NCI-H1105 treated with DMSO at 0.1 percent for 48 hours (cell line): ENCODE measurements at places on chromosomes 2 and 18.

GRCh38 chr2:61878761-61879160 is 9.7 kb downstream of the CCT4 start:
- no peak for DNase-seq

DNA sequence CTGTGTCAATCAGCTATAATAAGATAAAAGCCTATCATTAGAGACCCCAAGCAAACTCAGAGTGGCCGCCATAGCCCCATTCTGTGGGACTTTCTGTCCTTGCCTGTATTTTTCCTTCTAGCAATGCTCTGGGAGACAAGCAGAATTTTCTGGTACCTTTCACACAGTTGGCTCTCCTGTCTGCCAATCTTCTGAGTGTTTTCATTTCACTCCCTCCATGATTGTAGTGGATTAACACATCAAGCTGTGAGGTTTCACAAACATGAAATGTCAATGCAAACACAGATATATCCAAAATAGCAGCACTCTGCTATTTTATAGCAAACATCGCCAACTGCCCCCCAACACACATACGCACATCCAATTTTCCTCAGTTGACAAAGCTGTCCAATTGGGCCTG is 64.9 kb downstream of the C1D start:
- DNase-seq: no peak

- no peak for DNase-seq
These were observed 430.9 kb upstream of the HNRNPA3 start for GRCh38 chr2:176781570-176782217.

- no peak for DNase-seq
These were observed 90.3 kb upstream of the BCL2L11 start for GRCh38 chr2:111030260-111030891.

DNA sequence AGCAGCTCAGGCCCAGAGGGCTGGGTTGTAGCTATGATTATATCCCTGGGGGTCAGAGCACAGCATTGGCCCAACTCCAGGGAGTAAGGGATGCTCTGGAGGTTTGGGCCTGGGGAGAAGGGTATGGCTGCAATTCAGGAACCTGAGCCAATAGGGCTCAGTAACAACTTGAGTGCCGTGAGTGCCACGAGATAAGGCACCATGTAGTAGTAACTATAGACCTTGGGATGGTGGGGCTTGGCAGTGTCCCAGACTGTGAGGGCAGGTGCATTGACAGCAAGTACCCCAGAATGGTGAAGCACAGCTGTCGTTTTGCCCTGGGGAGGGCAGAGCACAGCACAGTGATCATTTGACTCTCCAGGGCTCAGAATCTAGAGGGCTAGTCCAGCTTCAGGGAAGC is 45.1 kb upstream of the ZNF396 start:
- peak; percentile 6 for DNase-seq

GRCh38 chr2:27839022-27839618 is 51.1 kb downstream of the RBKS start:
- DNase-seq: peak; percentile 50

DNA sequence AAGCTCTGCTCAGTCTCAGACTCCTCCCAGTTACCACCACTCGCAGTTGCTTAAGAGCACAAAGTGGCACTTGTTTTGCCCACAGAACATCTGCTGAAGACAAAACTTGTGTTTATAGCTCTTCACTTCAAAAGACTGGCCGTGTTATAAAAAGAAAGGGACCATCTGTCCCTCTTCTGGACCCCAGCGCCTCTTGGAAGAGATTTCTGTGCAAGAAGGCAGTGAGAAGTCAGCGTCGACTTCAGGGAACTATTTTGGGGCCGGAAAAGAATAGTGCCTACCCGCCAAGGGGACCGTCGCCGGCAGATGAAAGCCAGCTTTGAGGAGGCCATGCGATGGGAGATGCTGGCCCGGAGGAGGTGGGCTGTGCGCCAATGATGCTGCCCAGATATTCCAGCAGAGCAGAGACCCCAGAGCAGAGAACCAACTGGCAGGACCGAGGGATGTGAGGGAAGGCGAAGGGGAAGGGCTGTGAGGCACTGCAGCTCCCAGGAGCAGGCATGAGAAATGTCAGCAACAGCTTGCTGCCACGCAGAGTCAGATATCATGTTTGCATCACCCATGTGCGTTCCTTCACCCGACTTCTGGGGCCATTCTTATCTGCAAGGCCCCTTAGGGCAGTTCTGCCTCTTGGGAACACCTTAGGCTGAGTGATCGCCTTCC is 270.9 kb downstream of the ATAD2B start:
- no peak for DNase-seq

DNA sequence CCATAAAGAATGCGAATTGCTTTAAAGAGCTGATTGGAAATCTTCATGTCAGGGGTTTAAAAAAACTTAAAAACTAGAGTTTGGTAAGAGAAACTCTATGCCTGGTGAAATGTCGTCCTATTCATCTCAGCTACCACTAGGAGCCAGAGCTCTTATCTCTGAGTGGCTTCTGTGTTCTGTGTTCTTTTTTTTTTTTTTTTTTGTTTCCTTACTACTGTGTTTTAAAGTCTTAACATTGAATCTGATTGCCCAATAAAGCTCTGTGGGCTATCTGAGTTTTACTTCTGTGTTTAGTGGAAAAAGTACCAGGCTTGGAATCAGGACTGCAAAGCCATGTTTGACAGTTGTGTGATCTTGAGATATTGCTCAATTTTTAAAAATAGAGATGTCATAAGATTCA is 494.8 kb downstream of the RIT2 start:
- DNase-seq: no peak
